Activated T-helper 9 cell treated with anti-CD3 and anti-CD28 coated beads, Interleukin-2, amount 50 U/mL, for 16 hours (primary cell): ENCODE measurements at places on chromosomes 5 and 9.

DNA sequence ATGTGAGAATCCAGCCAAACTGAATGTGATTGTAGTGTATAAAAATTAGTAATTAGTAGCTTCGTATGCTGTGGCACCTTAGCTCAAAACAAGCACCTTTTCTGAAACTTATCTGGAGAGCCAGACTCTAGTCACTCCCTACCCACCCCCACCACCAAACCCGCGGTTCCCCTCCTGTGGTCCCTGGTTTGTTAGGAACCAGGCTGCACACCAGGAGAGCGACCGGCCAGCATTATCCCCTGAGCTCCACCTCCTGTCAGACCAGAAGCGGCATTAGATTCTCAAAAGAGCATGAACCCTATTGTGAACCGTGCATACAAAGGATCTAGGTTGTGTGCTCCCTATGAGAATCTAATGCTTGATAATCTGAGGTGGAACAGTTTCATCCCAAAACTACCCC, 498.6 kb downstream of the CHSY3 start:
- no peak for DNase-seq

DNA sequence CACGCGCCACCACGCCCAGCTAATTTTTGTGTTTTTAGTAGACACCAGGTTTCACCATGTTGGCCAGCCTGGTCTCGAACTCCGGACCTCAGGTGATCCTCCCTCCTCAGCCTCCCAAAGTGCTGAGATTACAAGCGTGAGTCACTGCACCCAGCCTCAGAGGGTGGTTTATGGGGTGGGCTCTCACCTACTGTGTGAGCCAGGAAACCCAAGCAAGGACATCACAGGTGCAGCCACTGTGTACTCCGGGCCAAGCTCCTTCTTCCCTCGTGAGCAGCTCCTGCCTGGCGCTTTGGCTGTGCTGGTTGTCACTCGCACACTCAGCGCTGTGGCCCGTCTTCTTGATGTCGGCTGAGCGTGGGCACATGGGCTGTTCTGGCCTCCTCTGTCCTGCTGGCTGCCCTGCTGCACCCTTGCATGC, 70.1 kb downstream of the WNK2 start:
- DNase-seq, result no peak

DNA sequence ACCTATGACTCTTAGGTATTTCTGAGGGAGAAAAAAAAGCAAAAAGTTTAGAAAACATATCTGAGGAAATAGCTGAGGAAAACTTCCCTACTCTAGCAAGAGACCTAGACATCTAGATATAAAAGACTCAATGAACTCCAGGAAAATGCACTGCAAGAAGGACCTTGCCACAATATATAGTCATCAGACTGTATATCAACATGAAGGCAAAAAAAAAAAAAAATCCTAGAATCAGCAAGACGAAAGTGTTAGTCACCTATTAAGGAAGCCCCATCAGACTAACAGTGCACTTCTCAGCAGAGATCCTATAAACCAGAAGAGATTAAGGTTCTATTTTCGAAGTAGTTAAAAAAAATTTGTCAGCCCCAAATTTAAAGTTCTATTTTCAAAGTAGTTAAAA, 166.2 kb downstream of the TMEM38B start:
- no peak for DNase-seq

- DNase-seq, result no peak
Observed at GRCh38 chr9:15915711-15916110, 362.9 kb downstream of the CCDC171 start.
